Stimulated activated CD8-positive, alpha-beta memory T cell treated with anti-CD3 and anti-CD28 coated beads, Interleukin-15, amount 100 ng/mL, for 48 hours (primary cell): ENCODE measurements at places on chromosomes 6 and 20.

DNA sequence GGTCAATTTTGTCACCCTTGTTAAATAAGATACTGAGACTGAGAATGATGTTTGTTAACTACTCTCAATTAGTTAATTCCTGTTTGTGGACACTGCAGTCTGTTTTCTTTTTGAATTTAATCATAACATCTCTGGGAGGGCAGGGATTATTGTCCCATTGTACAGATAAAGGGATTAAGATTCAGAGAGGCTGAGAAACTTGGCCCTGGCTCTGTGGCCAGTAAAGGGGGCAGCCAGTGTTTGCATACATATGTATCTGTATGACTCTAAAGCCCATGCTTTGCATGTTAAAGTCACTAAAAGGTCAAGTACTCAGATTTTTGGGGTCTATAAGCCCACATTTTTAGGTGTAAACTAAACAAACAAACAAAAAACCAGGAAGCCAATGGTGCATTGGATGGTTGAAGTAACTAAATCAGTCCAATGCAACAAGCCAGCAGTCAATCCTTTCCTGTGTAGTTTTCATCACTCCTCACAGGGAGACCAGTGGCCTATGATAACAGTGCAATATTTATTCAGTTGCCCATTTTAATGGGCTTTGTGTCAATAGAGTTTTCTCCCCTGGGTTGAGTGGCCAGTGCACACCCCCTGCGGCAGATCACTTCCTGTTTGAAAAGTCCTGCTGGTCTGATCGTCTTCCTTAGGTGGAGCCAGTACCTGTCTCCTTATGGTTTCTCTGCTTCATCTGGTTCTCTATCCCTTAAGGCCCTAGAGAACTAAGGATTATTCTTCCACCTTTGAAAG is 106.7 kb downstream of the SLX4IP start:
- DNase-seq = no peak

DNA sequence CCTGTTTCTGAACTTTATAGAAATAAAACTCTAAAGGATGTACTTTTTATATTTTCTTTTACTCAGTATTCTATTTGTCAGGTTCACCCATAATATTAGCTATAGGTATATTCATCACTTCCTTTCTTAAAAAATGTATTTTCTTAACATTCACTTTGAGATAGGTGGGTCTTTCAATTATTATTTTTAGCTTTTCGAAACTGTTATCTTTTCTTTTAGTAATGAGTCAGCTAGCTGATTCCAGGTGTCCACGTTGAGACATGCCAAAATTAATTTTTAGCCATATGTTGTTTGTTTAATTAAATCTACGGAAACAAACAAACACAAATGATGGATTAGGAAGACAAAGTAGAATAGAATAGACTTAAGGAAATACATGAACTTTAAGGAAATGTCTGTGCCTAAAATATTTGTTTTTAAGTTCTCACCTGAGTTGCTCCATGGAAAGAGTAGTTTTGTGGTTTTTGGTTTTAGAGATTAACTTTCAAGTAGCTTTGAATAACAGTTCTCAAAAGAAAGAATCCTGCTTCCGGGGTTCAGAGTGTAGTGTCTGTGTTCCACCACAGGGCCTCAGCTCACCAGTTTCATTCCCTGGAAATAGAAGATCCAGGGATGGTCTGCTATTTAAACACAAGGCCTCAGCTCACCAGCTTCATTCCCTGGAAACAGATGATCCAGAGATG is 435.0 kb downstream of the HAO1 start:
- no peak for DNase-seq

DNA sequence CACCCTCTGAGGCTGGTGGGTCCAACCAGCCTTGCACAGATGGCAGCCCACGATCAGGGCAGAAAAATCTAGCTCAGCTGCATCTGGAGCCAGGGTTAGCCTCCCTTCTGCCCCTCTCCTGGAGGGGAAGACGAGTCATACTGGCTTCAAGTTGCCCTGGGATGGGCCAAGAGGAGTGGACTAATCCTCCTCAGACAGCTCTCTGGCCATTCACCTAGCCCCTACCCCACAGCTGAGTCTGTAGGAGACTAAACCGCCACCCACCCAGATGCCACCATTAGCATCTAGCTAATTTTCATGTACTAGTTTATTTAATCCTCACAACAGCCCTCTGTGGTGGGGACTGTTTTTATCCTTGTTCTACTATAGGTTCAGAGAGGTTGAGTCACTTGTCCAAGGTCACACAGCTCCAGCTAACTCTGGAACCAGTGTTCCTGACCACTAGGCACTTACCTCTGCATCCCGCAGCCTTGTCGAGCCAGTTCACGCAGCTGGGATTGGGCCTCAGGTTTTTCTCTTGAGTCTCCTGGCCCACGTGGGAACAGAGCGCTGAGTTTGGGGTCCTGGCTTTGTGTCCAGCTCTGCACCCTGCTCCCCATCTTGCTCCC is 48.5 kb upstream of the CCDC167 start:
- no peak for DNase-seq

DNA sequence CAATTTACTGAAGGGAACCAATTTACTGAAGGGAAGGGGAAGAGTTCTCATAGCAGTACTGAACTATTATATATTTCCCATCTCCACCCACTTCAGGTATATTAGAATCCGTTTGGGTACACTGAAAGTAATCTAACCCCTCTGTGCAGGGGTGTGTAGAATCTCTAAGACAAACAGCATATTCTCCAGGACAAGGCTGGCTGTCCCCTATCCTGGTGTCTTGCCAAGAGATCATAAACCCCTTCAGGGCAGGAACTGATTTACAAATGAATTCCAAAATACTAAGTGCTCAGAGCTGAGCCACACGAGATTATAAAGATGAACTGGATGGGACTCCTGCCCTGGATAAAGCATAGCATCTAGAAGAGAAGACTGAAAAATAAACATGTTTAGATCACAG is 9.2 kb downstream of the ASF1A start:
- DNase-seq = no peak

GRCh38 chr6:28884423-28885131 is 39.2 kb downstream of the TRIM27 start:
- peak; percentile 63 for DNase-seq

DNA sequence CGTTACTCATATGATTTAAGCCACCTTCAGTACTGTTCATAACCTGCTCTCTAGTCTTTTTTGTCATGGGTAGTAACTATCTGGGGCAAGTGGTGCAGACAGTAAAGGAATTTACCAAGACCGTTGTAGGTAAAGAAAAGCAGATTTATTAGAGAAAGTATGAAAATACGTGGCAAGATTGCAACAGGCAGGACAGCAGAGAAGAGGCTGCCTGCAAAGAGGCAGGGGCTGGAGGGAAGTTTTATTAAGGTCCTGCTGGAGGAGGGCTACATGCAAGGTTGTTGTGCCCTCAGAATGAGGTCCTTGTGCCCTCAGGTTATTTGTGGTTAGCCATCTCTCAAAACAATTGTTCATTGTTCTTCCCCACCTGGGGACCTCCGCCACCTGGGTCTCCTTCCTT is 444.3 kb downstream of the BCKDHB start:
- no peak for DNase-seq

- DNase-seq = no peak
Observed at GRCh38 chr20:8589956-8590355, 457.9 kb downstream of the PLCB1 start.

DNA sequence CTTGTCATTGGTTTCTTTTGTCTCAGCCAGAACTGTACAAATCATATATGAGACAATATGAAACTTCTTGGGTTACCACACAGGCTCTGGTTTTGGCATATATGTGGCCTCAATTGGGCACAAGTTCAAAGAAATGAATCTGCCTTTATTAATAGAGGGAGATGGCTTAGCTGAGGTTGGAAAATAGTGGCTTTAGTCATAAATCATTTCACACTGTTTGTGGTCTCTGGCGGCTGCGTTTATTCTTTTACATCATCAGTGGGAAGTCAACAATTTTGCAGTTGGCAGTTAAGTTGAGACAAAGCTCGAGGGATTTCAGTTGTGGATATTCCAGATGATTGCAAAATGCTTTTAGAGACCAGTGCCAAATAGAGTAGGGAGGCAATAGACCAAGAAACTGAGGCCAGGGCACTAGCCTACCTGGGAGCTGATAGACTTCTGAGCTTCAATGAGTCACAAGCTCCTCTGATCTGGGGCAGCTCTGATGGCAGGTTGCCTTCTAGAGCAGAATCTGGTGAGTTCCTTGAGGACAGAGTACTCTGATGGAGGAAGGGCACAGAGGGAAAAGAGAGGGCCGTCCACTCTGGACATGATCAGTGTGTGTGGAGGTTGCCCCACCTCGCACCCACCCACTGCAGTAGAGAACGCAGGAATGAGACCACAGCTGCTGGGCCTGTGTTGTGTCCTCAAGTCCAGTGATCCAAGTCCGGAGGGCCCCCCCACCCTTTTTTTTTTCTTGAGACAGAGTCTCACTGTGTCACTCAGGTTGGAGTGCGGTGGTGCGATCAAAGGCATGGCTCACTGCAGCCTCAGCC is 73.5 kb downstream of the ARMC2 start:
- peak; percentile 17 for DNase-seq

- DNase-seq = no peak
Observed at GRCh38 chr20:6974838-6975237, 207.4 kb downstream of the BMP2 start.

- DNase-seq = no peak
Observed at GRCh38 chr6:154112181-154112809, 73.3 kb downstream of the OPRM1 start.

GRCh38 chr6:85795945-85796344 is 153.3 kb upstream of the SYNCRIP start:
- no peak for DNase-seq

GRCh38 chr20:53752583-53752970 is 158.9 kb upstream of the ZNF217 start:
- no peak for DNase-seq

GRCh38 chr20:44135417-44136204 is 51.4 kb downstream of the JPH2 start:
- no peak for DNase-seq

DNA sequence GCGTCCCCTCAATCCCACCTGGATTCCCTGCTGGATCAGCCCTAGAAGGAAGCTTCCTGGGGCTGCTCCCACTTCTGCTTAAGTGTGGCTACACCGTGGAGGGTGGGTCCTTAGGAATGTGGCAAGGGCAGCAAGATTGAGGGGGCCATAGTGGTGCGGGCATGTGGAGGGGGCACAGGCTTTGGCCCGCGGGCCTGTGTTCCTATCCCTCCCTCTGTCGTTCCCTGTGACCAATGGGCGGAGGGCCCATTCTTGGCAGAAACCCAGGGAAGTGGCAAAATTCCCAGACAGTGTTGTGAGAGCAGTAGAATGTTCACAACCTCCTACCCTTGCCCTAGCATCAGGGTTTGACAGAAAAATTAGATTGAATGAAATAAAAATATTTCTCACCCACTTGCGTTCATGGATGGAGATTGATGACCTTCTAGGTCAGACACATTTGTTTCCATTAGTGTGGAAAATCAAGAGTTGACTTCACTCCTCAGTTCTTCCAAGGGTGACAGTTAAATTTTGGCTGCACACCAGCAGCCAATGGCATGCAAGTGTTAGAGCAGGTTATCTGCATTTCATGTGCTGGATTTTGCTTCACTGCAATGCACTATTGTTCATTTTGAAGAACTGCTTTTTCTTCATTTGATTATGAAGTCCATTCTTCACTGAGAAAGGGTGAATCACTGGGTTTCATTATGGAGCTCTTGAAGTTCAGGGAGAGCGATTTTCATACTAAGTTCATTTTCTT is 49.3 kb upstream of the AHI1 start:
- no peak for DNase-seq
